ENCODE measurements at places on chromosomes 5 and 9.

DNA sequence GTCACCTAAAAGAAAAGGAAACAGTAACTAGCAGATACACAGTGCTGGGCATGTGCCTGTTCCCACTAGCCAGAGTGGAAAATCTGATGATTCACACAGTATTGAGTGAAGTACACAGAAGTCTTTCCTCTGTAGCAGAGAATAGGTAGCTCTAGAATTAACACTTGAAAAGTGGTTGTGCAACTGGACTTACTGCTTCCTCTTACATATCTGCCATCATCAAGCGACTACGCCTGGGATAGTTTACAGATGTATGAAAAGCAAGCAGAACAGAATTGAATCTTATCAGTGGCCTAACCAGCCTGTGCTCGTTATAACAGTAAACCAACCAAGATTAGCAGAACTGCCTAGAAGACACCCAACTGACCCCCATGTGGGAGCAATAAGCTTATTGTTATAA lies 130.6 kb downstream of the DTWD2 start:
- no peak for DNase-seq

DNA sequence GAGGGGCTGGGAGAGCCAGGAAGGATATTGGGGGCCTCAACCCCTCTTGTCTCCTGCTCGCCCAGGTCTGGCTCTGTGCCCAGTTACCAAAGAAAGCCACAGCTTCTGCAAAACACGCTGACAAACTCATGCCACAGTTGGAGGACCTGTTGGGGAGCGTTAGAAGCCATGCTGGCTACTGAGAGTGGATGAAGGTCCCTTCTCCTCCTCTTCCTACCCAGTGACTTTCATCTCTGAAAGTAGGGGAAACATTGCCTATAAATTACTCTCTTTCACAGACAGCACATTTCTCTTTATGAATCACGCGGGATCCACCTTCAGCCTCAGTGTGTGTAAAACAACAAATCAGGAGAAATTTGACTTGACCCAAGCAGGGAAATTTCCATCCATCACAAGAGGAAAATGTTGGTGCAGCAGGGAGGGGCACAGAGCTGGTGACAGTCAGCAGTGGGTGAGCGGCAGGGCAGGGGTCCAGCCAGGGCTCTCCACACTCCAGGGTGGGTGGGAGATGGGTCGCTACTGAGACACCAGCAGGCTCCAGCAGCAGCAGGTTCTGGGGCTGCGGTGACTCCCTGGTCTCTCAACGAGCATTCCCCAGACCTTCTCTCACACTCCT lies 181.9 kb downstream of the FGF18 start:
- no peak for DNase-seq

- no peak for DNase-seq
These were observed 421.9 kb downstream of the CDH10 start for GRCh38 chr5:24222876-24223275.

DNA sequence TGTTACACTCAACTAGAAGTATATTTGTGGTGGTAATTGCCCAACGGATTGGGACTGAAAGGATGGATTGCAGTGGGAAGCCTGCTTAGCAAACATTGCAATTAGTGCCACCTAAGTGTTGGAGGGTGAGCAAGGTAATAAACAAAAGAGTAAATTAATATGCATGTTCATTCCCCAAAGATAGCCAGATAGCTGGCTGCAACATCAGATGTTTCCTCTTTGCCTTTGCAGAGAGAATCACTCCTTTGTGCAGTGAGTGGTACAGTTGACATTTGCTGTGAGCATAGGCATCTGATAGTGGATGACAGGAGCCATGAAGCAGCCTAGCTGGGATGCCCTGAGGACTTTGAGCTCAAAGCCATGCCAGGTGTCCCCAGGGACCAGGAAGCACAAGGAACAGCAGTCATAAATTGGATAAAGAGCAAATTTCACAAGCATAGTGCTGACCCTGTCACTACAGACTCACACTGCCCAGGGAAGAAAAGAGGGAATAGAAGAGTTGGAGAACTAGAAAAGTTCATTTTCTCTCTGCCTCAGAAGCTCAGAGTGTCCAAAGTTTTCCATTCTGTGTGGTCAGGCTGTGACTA lies 336.1 kb upstream of the SLC30A5 start:
- DNase-seq = no peak

DNA sequence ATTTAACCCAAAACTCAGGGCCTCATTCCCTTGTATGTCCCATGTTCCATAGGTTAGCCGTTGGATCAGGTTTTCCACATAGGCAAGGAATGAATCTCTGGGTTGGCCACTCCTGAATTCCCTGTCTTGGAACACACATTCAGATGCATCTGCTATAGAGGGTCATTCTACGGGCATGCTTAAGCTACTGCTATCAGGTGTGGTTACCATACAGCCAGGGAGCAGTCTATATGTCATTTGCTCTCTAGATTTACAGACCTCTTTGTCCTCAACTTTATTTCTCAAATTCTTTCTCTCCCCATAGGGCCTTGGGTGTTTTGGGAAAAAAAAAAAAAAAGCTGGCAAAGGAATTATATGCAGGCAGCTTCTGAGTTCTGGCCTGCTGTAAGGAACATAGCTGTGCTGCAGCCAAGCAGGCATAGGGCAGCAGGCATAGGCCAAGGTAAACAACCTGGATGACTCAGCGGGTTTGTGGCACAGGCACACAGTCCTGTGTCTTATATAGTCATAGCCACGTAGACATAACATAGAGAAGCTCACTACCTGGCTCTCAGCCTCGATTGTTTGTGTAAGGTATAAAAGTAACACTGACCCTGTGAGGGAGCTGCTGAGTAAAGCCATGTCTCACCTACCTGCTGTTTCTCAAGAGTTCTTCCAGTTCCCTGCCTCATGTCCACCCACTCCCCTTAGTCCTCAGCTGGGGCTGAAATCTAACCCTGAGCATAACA lies 141.5 kb downstream of the OSTF1 start:
- DNase-seq = no peak

DNA sequence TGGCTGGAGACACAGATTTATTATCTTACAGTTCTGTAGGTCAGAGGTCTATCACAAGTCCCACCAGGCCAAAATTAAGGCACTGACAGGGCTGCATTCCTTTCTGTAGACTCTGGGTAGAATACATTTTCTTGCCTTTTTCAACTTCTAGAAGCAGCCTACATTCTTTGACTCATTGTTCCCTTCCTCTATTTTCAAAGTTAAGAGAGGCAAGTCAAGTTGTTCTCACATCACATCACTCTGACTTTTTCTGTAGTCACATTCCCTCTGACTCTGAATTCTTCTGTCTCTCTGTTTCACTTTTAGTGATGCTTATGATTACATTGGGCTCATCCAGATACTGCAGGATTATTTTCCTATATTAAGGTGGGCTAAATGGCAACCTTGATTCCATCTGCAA lies 119.0 kb downstream of the MELK start:
- no peak for DNase-seq

GRCh38 chr9:83334320-83334719 lies 203.9 kb downstream of the FRMD3 start:
- no peak for DNase-seq

DNA sequence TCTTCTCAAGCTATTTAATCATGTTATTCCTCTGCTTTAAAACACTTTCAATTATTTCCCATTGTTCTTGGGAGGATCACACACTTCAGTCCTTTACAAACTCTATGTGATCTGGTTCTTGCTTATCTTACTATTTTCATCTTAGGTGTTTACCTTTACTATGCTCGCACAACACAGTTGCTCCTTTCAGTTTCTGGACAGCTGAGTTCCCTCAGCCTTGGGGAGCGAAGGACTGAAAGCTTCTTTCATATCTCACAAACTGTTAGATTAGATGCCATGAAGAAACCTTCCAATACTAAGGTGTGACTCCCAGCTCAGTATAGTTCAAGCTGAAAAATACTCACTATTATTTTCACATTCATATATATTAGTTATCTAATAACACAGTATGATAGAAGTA lies 117.9 kb downstream of the CDC42SE2 start:
- no peak for DNase-seq

- DNase-seq = no peak
These were observed 229.2 kb downstream of the MRPS30 start for GRCh38 chr5:45037927-45038326.

- no peak for DNase-seq
These were observed 4.8 kb downstream of the ATP6V1G1 start for GRCh38 chr9:114592356-114592755.

- DNase-seq = no peak
These were observed 2.0 kb downstream of the GNG10 start for GRCh38 chr9:111663301-111663823.

DNA sequence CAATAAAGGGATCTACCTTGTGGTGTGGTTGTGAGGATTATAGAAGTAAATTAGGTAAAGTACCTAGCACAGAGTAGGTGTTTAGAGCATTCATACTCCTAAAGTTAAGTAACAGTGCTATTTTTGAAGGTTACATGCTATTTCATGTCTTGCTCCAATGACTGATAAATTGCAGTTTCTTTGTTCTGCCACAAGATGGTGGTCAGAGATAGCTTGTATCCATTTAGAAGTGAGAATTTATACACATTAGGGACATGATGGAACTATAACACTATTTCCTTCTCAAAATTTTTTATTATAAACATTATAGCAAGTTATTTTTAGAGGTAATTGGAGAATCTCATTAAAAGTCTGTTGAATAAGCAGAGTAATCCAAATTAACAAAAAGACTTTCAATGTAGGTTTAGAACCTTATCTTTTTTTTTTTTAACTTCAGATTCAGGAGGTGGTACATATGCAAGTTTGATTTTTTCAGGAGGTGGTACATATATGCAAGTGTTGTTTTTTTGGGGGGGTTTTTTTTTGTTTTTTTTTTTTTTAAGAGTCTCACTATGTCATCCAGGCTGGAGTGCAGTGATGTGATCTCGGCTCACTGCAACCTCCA lies 17.1 kb downstream of the MTREX start:
- no peak for DNase-seq

DNA sequence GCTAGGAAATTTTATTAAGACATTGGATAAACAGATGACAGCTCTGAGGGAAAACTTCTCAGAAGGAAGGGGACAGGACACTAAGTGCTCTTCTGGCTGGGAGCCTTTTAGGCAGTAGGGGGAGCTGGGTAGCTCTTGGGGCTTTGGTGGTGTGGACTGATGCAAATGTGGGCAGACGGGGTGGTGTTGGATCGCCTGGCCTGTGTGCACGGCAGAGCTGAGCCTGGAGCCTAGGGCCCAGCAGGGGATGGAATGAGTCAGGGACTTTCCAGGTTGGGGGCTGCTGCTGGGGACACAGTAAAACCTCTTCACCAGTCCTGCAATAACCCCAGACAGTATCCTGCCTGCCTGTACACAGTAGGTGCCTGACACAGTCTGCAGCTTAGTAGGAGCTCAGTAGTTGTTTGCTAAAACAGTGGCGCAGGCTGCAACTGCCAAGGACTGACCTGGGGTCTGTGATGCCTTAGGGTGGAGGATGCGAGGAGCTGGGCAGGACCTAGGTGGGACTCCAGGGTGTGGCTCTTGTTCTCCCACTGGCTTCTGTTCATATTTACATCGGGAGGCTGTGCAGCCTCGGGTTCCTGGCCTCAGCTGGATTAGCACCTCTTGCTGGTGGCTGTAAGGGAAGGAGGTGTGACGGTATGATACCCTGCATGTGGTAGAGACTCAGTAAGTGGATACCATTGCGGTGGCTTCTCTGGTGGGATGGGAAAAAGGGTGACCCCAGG lies 83.8 kb downstream of the DAB2IP start:
- no peak for DNase-seq

DNA sequence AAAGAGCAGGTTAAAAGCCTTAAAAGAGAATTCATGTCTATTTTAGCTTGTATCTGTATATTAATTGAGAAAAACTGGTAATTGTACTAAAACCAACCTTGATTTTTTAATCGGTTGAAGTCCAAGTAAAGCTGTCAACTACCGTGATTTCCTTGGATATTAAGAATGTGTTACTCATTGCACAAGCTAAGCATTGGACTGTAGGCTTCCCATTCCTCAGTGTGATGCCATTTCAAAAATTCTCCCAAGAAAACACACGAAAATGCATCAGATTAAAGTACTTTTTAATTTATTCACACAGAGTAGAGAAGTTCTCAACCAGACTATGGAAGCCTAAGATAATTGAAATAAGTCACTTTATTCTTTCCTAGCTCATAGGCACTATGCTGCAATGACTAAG lies 761.4 kb upstream of the TYRP1 start:
- no peak for DNase-seq

DNA sequence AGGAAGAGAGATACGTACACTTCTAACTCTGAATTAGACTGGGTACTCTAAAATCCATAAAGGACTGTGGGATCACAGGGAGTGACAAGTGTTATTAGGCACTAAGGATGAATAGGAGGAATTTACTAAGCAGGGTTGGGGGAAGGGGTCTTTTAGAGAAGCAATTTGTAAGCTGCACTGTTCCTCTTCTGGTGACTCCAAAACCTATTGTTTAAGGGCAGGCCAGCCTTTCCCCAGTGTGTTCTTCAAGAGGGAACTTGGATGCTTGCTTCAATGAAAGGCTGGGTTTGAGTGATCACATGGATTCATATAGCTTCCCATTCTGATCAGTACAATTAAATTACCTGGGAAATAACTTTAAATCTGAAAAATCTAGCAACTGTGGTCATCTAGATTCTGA lies 71.8 kb downstream of the STX17 start:
- no peak for DNase-seq

GRCh38 chr5:95441636-95442035 lies 50.5 kb downstream of the FAM81B start:
- no peak for DNase-seq

DNA sequence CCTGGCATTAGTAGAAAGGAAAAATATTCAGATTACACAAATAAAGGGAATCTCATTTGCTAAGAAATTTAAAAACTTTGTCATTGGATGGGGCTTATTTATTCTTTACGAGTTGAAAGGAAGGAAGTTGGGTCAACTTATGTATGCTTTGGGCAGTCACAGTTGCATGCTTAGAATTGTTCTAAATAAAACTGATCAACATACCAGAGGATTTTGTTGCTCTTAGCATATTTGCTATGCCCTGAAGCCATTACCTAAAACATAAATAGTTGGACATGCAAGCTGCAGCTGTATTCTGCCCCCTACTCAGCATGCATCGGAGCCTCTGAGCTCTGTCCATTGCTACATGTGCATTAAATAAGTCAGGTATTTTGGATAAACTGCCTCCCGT lies 172.7 kb upstream of the MEF2C start:
- DNase-seq = no peak

DNA sequence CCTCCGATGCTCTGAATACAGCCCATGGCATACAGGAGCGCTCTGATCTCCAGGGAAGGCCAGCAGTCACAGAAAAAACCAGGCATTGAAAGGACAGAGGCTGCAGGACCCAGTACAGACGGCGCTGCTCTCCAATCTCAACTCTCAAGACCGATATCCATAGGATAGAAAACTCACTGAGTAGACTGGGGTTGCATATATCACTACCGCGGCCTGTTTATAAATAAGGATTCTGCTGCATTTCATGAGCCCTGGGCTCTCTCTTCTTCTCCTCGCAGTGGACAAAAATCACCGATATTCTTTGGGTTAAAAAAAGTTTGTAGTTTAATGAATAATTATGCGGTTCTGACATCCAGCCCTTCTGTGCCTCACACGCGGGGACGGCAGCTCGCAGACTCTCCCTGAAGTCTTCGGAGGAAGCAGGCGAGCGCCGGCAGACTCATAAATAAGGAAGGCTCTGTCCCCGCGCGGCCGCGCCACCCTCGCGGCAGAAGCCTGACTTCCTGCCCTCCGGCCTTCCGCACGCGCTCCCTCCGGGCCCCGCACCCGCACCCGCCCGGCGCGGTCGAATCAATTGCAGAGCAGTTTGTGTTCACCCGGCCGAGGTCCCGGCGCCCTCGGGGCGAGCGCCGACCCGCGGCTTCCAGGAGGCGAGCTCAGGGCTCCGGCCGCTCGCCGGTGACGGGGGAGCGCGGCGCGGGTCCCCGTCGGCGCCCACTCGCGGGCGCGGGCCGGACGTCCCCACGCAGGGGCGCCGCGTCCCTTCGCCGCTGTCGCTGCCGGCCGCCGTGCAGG lies at the start of gene FAM78A:
TSS of gene FAM78A (minus strand) at position 417 of the 795 bp plus-strand sequence. CDS start at position 86, 331 bp downstream.
- peak; percentile 36 for DNase-seq

- DNase-seq = peak; percentile 51
These were observed 754 bp downstream of the ZFR start for GRCh38 chr5:32443541-32444430.

All from activated gamma-delta T cell (primary cell).